ENCODE measurements at places on chromosomes 4 and X. TPM values are rescaled to one million over a fixed set of nuclear protein-coding genes. Genes with fewer than 3 reads are reported as not detected.

Gene EDNRA
- 75.8 TPM for polyA plus RNA-seq

Gene ADRA2C
- 1.5 TPM for polyA plus RNA-seq

Gene ACOT9
- polyA plus RNA-seq: 58.6 TPM

Gene FOXR2
- polyA plus RNA-seq: not detected

Gene NPFFR2
- polyA plus RNA-seq: 0.36 TPM

Gene CD38
- 2.3 TPM for polyA plus RNA-seq

Gene DSPP
- not detected for polyA plus RNA-seq

Gene CT83
- not detected for polyA plus RNA-seq

Gene C4orf17
- 0.14 TPM for polyA plus RNA-seq

Gene PNMA6F
- not detected for polyA plus RNA-seq

Gene NAT8L
- polyA plus RNA-seq: 2.6 TPM

Data from muscle of arm (tissue), 14 donors.